ENCODE measurements at places on chromosomes 12 and 14.

DNA sequence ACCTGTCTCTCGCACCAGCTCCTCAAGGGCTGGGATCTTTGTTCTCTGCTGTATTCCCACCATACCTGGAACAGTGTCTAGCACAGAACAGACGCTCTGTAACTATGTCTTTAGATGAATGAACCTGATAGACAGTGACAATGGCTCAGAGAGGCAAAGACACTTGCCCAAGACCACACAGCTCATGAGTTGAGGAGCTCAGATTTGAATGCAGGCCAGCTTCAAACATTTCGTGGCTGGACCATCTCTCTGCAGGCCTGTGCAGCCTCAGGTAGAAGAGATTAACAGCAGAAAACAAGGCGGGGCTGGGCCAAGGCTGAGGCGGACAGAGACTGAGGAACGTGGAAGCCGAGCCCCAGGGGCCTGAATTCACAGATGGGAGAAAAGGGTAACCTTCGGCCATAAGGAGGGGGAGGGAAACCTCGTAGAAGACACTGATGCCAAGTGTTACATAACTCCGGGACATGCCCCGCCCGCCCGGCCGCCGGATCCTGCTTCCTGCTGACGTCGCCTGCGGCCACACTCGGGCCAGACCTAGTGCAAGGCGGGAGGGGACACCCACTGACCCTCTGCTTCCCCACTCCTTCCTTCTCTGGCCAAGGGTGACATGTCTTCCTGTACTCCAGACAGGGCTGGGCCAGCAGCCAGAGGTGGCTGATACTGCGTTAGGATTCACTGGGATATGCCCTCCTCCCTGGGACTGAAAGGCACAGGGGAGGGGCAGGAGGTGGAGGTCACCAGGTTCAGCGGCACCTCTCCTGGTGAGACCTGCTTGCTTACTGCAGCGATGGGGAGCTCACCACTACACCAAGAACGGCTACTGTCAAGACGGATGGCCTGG is 86.8 kb downstream of the RFLNA start:
- no peak for DNase-seq

DNA sequence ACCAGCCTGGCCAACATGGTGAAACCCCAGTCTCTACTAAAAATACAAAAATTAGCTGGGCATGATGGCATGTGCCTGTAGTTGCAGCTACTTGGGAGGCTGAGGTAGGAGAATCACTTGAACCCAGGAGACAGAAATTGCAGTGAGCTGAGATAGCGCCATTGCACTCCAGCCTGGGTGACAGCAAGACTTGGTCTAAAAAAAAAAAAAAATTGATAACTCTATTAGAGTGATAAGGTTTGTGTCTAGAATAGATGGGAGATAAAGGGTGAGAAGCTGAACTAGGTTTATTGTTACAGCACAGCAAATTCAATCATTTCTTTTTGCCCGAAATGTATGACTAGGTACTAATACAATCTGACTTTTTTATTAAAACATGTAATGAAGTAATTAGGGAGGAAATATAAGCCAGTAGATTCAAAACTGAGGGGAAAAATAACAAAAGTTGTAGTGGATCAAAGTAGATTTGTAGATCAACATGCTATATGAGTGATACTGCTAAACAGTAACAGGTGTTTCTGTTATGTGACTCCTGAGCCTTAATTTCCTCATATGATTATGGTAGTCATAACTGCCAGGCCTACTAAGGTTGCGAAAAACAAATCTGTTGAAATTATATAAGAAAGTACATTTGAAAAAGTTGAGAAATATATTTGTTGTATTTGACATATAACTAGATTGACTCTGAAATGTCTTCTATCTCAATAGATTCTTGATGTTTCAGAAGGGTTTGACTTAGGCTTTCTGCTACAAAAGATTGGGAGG is 83.6 kb downstream of the WNK1 start:
- no peak for DNase-seq

DNA sequence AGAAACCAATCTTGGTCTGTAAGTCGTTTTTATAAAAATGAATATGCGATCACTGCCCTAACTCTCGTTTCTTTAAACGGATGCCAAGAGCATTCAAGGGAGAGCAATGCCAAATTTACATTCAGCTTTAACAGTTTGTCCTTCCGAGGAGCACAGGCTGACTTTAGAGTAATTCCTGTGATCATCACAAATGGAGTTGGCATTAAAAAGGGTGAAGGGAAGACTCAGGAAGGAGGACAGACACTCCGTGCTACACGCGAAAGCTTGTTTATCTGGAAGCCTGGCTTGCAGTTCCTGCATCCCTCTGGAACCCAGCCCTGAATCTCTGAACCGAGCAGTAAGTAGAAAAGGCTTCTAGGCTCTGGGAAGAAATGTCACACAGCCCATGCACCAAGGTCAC is 78.4 kb downstream of the PAPOLA start:
- DNase-seq: no peak

DNA sequence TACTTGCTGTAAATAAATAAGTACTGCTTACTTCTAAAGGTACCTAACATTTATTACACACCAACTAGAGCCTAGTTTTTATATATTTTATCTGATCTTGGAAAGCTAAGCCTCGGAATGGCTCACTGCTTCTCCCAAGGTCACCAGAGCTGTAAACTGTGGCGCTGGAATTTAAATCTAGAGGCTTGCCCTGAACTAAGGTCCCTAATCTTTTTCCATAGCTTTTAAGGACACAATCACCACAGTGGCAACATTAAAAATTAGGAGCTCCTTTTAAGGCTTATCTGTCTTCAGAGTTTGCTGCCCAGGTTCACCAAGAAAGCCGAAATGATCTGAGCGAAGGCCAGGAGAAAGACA is 670 bp downstream of the CCNB1IP1 start:
- DNase-seq: no peak

GRCh38 chr12:102371165-102371564 is 109.2 kb downstream of the IGF1 start:
- peak; percentile 4 for DNase-seq

DNA sequence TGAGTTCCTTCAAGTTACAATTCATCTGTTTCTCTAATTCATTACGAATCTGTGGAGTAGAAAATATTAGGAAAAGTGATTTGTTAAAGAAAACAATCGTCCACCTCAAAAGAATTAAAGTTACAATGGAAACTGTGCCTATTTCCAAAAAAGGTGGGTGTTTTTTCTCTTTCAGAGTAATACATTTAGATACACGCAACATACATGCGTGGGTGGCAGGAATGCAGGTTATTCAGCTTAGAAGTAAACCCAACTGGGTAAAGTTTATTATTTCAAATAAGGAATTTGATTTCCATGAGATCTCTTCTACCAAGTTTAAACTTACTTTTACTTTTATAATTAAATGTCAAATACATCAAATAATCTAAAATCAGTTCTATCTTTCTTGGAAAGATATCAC is 52.2 kb downstream of the SSH1 start:
- no peak for DNase-seq

GRCh38 chr12:27960821-27961220 is 11.7 kb downstream of the PTHLH start:
- no peak for DNase-seq
